ENCODE measurements at places on chromosomes 6 and 20.

GRCh38 chr20:32385541-32385940, 27.4 kb downstream of the ASXL1 start:
- DNase-seq, result no peak

DNA sequence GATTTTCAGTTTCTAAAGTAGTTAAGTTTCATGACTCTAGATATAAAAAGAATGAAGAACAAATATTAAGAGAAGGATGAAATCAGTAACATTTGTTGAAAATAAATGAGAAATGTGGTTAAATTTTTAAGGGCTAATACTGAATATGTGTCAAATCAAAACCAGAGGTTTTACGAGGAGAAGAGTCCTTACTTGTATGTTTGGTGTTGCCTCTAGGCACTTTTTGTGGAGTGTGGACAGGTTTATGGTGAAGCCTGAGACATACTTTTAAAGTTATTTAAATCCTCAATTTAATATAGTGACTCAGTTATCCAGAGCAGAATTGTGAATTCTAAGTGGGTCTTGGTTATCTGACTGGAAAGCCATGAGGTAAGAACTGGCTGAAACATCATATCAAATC, 68.7 kb downstream of the COL19A1 start:
- no peak for DNase-seq

GRCh38 chr20:44117296-44118184, 69.4 kb downstream of the JPH2 start:
- no peak for DNase-seq

DNA sequence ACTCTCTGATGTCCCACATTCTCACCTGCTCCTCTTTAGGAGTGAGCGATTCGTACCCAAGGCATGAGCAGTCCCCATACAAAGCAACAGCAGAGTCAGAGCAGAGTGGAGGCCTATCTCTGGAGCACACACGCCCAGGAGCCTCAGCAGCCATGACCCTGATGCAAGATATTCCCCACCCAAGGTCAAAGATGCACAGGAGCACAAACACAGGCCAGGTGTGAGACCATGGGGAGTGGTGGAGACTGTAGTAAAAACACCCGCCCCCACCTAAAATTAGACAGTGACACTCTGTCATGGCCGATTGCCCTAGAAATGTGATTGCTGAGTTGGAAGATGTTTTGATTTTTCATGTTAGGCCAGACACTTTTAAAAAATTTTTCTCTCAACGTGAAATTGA, 21.4 kb downstream of the RRBP1 start:
- no peak for DNase-seq

DNA sequence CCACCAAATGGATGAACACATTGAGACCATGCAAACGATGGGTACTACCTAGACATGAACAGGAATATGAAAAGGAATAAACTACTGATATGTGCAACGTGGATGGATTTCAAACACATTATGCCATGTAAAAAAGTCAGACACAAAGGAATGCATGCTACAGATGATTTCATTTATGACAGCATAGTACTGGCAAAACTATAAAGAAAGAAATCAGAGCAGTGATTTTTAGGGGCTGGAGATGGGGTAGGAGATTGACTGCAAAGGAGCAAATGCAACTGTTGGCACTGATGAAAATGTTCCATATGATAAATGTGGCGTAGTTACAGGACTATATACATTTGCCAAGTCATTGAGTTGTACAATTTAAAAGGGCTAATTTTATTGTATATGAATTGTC, 13.4 kb upstream of the COL12A1 start:
- DNase-seq, result no peak

- DNase-seq, result no peak
These were observed 146.1 kb upstream of the AKAP12 start for GRCh38 chr6:151093706-151094105.

DNA sequence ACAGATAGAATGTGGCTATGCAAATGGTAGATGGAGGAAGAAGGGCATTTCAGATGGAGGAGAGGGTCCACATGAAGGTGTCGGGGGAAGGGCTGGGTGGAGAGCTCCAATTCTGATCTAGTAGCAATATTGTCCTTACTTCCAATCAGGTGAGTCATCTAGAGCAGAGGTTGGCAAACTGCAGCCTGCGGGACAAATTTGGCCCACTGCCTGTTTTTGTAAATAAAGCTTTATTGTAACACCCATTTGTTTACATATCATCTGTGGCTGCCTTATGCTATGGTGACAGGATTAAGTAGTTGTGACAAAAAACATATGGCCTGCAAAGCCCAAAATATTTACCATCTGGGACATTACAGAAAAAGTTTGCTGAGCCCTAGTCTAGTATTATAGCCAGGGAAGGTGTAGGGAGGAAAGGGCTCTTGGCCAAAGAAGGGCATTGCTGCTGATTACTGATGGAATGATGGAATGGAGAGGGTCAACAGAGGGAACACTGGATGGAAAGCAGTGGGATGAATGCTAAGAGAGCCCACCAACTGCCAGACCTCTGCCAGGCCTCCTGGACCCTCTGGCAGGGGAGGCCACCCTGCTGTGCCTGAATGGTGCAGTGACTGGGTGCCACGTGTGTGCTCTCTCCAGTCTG, 79.8 kb downstream of the SLC22A23 start:
- DNase-seq, result no peak

GRCh38 chr6:139944976-139945375, 570.5 kb upstream of the CITED2 start:
- DNase-seq, result no peak

GRCh38 chr20:61798632-61799031, 267.0 kb downstream of the TAF4 start:
- no peak for DNase-seq

GRCh38 chr20:39145921-39146320, 183.8 kb downstream of the DHX35 start:
- DNase-seq, result no peak

DNA sequence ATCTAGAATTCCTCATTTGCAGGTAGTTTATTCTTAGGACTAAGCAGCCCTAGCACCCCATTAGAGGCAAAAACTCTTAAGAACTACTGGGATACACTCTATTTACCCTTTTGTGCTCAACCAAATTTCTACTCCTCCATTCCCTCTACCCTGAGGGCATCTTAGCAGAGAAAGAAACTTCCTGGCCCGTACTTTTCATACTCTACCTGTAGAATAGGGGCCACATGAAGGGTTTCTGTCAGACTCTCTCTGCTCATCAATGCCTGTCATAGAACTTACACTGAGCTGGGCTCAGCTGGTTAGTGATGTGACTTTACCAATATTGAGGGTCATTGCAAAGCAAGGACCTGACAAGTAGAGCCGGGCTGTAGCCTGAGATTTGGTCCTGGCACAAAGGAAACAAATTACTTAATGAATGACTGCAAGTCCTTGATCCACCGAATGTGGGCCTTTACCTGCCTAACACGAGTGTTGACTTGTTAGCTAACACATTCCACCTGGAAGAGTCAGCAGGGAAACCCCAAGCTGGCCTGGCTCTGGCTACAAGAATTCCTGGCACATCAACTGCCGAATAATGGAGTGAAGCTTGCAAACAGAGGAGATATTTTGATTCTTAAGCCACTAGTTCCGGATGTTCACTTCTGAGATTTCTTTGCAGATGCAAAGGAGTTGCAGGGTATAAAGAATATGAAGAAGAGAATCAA, 280.5 kb upstream of the JAG1 start:
- DNase-seq, result no peak

- DNase-seq, result no peak
These were observed 13.7 kb downstream of the BCL2L1 start for GRCh38 chr20:31708736-31709534.

DNA sequence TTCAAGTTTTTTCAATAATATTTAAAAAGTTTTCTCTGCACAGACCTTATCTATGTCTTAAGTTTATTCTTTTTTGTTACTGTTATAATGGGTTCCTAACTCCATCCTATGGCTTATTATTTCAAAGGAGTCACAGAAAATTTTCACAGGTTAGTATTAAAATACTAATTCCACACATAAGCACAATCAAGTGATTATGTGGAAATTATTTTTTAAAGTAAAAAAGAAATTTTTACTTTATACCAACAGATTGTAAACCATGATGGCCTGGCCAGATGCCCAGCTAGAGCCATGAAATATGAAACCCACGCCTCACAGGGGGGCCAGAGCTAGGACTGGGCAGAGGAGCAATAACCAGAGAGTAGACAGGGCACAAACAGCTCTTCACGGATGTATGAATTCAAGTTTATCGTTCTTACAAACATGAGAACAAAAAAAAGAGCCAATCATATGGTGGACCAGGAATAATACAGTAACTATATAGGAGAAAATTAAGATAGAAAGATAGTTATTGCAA, 34.0 kb downstream of the NUDT3 start:
- no peak for DNase-seq

DNA sequence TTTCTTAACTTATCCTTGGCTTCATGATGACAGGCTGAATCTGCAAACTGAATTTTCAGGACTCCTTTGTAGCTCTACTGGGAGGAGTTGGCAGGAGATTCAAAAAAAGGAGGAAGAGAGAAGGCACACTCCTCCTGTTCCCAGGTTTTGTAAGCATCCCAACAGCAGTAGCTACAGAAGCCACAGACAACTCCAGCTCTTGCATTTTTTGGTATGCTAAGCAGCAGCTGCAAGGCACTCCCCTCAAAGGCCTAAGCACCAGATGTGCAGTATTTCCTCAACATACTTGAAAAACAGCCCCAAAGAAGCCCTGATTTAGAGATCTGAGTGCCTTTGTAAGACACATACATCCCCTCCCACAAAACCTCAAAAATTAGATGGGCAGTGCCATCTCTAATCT, 328.6 kb upstream of the SYNCRIP start:
- DNase-seq, result no peak

GRCh38 chr20:46774943-46775560, 65.6 kb downstream of the SLC2A10 start:
- DNase-seq, result no peak

GRCh38 chr6:77337392-77337791, 125.9 kb downstream of the HTR1B start:
- no peak for DNase-seq

DNA sequence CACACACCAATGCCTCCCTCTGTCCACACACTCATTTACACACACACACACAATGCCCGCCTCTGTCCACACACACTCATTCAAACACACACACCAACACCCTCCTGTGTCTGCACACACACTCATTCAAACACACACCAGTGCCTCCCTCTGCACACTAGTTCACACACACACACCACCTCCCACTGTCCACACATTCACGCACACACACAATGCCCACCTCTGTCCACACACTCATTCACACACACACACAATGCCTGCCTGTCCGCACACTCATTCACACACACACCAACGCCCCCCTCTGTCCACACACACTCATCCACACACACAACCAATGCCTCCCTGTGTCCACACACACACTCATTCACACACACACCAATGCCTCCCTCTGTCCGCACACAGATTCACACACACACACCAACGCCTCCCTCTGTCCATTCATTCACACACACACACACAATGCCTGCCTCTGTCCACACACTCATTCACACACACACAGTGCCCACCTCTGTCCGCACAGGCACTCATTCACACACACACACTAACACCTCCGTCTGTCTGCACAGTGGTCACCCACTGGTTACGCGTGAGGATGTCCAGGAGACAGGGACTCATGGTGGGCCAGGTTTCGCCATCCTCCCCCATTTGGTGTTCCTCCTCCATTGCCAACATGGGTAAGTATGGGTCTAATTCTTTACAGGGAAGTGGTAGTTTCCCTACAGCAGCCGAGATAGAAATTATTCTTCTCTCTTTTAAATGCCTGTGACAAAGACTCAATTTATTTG, 62.4 kb upstream of the THBS2 start:
- DNase-seq, result no peak

- no peak for DNase-seq
These were observed 8.1 kb downstream of the PNPLA1 start for GRCh38 chr6:36277946-36278470.

DNA sequence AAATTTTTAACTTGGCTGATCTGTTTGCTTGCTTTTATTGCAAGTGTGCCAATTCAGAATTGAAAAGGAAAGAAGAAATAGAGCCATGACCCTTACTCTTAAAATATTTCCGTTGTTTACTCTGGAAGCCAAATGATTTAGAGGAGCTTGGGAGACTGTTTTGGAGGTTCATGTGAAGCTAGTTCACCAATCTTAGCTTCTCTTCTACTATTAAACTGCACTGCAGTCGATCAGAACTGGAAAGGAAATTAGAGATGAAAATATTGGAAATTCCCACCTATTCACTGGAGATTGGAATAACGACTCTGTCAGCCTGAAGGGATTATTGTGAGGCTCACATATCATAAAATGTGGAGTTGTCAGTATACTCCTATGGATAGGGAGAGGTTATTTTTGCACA, 81.8 kb downstream of the MLIP start:
- DNase-seq, result no peak

- no peak for DNase-seq
These were observed 109.9 kb downstream of the MAP3K4 start for GRCh38 chr6:161101517-161101916.

DNA sequence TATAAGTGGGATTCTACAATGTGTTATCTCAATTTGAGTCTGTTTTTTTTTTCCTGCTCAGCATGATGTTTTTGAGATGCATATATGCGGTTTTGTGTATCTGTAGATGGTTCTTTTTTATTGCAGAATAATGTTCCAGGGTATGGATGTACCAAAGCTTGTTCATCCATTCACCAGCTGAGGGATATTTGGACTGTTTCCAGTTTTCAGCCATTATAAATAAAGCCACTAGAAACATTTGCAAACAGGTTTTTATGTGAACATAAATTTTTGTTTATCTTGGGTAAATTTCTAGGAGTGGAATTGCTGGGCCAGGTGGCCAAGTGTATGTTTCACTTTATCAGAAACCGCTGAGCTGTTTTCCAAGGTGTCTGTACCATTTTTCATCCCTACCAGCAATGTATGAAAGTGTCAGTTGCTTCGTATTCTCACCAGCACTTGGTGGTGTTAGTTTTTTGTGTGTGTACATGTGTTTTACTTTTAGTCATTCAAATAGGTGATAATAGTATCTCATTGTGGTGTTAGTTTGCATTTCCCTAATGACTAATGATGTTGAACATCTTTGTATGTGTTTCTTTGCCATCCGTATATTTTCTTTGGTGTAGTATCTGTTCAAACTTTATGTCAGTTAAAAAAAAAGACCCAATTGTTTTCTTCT, 124.2 kb downstream of the CEBPB start:
- DNase-seq, result no peak

DNA sequence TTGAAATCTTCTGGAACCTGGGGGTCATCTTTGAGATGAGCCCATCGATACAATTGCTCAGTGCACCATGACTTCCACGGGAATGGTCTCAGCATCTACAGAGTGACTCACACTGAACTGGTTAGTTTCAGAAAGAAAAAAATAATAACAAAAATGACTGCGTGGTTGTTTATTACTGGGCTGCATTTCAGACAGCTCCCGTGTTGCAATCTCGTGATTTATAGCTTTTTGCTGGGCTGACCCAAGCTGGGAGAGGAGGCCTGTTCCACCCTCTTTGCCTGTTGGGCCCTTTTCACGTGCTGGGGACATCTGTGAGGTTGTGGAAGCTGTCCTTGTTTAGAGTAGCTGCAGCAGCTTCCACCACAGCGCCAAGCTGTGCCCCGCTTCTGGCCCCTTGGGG, 225.5 kb downstream of the BMP7 start:
- no peak for DNase-seq

DNA sequence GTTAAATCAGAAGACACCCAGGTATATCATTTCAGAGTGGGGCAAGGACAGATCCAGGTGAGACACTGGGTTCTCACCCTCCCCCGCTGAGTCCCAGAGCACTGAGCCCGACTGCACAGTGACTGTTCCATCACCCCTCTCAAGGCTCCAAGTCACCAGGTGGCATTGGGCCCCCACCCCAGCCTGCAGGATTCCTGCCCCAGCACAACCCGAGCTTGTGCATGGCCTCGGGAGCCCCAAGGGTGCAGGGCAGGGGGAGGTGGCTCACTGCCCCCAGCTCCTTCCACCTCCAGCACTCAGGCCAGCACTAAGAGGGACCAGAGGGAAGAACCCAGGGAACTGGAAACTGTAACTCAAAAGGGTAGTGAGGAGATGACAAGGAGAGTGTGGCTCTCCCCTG, 39.3 kb upstream of the CST5 start:
- DNase-seq, result no peak
